ENCODE measurements at places on chromosomes 13 and 19.

DNA sequence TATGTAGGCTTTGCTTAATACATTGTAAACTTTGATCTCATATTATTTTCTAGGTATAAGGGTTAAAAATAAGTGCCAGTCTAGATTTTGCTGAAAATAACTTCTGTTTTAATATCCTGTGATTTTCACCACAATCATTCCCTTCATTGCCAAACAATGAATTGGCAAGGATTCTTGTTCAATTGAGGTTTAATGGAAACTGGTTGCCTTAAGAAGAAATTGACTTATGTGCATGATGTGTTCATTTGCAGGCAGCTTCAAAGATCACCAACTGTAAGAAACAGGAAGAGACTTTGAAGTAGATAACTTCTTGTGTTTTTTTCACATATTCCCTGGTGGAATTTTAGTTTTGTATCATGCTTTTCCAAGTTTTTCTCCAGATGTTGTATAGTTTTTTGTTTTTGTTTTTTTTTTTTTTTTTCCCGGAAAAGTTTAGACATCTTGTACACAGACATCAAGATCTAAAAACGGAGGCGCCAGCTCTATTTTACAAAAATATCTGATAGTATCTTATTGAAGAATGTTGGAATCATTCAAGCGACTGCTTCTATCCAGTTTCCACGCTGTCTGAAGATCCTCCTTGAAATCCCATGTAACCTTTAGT lies 108.3 kb downstream of the POSTN start:
- no peak for DNase-seq
- H3K27ac ChIP-seq, result no peak overlapping the region
- H3K4me3 ChIP-seq, result no peak overlapping the region
- H3K36me3 ChIP-seq, result no peaks in the 10 kb centered on the region
- no peaks in the 10 kb centered on the region for H3K27me3 ChIP-seq
- H3K4me1 ChIP-seq, result peaks cover 30% of the 10 kb centered on the region

DNA sequence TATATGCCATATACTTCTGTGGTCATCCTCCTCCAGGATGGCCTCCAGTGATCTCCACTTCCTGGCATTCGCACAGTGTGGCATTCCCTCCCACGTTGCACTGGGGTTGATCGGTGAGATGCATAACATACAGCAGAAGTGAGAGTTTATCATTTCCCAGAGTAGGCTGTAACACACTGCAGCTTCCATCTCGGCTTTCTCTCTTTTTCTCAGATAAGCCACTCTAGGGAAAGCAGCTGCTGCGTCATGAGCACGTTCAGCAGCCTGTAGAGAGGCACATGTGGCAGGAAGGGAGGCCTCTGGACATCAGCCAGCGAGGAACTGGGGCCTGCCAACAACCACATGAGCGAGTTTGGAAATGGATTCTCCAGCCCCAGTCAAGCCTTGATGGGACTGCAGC lies 807.1 kb downstream of the DIAPH3 start:
- H3K27me3 ChIP-seq, result no peaks in the 10 kb centered on the region
- peak overlapping the region; percentile 31 for H3K27ac ChIP-seq
- no peak overlapping the region for H3K4me3 ChIP-seq
- peak; percentile 52 for DNase-seq

DNA sequence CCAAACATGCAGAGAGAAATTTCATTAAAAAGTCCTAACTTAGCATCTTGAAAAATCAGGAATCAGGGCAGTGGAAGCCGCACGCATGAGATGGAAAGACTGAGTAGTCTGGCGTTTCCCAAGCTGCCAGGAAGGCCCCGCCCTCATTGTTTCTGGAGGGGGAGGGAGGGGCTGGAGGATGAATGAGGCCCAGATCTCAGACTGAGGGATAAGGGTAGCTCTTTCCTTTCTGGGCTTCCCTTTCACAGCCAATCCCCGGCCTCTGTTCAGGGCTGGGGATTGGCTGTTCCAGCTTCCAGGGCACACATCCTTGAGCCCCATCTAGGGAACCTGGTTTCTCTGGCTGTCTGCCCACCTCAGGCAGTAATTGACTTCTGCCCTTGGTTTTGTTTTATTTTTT lies 7.3 kb downstream of the C19orf53 start:
- H3K4me1 ChIP-seq, result peaks cover 16% of the 10 kb centered on the region
- H3K27me3 ChIP-seq, result no peaks in the 10 kb centered on the region
- DNase-seq, result no peak
- no peak overlapping the region for H3K27ac ChIP-seq
- H3K36me3 ChIP-seq, result peaks cover 13% of the 10 kb centered on the region

- peaks cover 16% of the 10 kb centered on the region for H3K36me3 ChIP-seq
- H3K4me1 ChIP-seq, result peaks cover 69% of the 10 kb centered on the region
- no peak for DNase-seq
These were observed 12.7 kb downstream of the LPAR6 start for GRCh38 chr13:48400090-48400694.

GRCh38 chr19:4500841-4501591 lies 17.3 kb downstream of the PLIN4 start:
- no peak for DNase-seq
- H3K4me1 ChIP-seq, result no peaks in the 10 kb centered on the region
- H3K27ac ChIP-seq, result no peak overlapping the region
- no peaks in the 10 kb centered on the region for H3K27me3 ChIP-seq
- H3K4me3 ChIP-seq, result no peak overlapping the region
- peaks cover 11% of the 10 kb centered on the region for H3K36me3 ChIP-seq

DNA sequence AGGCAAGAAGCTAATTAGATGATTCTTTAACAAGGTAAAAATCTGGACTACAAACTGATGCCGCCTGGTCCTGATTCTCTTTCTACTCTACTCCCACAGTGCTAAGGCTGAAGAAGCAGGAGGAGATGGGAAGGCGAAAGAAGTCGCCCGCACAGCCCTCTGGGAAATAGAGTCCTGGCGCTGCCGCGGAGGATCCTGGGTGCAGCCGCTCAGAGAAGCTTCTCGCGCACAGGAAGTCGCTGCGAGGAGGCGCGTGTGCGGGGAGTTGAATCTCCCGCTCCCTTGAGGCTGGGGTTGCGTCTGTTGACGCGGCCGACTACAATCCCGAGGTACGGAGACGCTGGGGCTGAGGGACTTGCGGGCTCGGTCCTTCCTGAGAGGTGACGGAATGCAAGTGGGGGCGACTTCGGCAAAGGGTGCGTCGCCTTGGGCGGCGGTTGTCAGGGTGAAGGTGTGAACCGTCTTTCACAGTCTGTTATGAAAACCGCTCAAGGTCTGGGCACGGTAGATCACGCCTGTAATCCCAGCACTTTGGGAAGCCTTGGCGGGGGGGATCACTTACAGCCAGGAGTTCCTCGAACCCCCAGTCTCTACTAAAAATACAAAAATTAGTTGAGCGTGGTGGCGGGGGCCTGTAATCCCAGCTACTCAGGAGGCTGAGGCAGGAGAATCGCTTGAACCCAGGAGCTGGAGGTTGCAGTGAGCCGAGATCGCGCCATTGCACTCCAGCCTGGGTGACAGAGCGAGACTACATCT lies at the start of gene ZNF473:
TSS of gene ZNF473 (plus strand) at position 212 of the 756 bp plus-strand sequence. CDS start 5,078 bp downstream, outside the sequence.
- H3K4me1 ChIP-seq, result peaks cover 26% of the 10 kb centered on the region
- peak; percentile 86 for DNase-seq
- peaks cover 8% of the 10 kb centered on the region for H3K36me3 ChIP-seq
- peak within 1 kb of the TSS; percentile 94 for H3K4me3 ChIP-seq
- no peaks in the 10 kb centered on the region for H3K27me3 ChIP-seq

Data from mesothelial cell of epicardium (in vitro differentiated cells).